Cortex of kidney (tissue), 1 donor: ENCODE measurements at places on chromosomes 5 and 9.

- DNase-seq: no peak
Observed at GRCh38 chr9:38018958-38019602, 49.9 kb downstream of the SHB start.

- DNase-seq: no peak
Observed at GRCh38 chr9:86721843-86722705, 225.2 kb downstream of the GAS1 start.

GRCh38 chr5:42583322-42583721 lies 160.1 kb downstream of the GHR start:
- no peak for DNase-seq

- no peak for DNase-seq
Observed at GRCh38 chr9:11338130-11338529, 725.3 kb upstream of the PTPRD start.

GRCh38 chr9:91972076-91972626 lies 22.1 kb upstream of the ROR2 start:
- no peak for DNase-seq

DNA sequence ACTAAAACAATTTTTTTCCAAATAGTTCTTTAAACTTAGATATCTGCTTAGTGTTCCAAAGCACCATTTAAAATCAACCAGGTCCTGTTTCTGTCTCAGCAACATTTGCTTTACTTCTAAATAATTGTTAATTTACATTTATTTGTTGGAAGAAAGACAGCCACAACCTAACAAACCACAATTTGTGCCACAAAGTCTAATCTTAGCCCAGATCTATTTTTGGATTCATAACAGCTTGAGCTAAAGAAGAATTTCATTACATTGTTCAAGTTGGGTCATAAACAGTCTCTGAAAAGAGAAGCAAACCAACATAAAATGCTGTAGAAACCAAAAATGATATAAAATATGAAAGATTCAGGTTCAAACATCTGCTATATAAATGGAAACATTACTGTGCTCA lies 24.4 kb downstream of the MLLT3 start:
- no peak for DNase-seq

DNA sequence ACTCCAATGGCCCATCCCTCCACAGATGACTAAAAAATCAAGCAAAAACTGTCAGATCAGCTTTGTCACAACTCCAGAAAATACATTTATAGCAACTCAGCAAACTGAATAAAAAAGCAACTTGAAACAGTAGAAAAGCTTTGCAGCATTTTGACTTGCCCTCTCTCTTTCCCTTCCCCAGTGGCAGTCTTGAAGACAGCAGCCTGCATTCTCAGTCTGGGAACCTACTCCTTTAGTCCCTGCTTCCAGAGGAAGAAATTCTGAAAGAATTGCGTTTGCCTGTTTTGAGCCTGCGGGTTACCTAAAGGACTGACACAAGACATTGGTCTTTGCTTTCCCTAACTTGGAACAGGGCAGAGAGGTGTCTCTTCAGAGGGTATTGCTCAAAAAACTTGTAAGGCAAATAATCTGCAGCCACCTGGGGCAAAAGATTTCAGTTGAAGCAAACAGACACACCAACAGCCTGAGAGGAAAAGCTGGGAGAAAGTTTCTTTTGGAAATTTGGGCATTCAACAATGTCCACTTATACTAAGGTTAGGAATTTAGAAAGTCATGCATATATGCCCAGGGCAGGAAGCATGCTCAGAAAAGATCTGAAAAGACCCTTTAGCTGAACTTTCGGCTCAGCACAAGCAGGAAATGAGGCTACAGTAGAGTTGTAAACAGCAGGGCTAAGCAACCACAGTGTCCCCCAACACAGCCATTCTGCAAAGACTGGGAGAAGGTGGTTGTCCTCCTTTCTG lies 15.2 kb upstream of the SLC35D2 start:
- no peak for DNase-seq

GRCh38 chr9:81989700-81990099 lies 1.1 kb downstream of the SPATA31D1 start:
- no peak for DNase-seq

DNA sequence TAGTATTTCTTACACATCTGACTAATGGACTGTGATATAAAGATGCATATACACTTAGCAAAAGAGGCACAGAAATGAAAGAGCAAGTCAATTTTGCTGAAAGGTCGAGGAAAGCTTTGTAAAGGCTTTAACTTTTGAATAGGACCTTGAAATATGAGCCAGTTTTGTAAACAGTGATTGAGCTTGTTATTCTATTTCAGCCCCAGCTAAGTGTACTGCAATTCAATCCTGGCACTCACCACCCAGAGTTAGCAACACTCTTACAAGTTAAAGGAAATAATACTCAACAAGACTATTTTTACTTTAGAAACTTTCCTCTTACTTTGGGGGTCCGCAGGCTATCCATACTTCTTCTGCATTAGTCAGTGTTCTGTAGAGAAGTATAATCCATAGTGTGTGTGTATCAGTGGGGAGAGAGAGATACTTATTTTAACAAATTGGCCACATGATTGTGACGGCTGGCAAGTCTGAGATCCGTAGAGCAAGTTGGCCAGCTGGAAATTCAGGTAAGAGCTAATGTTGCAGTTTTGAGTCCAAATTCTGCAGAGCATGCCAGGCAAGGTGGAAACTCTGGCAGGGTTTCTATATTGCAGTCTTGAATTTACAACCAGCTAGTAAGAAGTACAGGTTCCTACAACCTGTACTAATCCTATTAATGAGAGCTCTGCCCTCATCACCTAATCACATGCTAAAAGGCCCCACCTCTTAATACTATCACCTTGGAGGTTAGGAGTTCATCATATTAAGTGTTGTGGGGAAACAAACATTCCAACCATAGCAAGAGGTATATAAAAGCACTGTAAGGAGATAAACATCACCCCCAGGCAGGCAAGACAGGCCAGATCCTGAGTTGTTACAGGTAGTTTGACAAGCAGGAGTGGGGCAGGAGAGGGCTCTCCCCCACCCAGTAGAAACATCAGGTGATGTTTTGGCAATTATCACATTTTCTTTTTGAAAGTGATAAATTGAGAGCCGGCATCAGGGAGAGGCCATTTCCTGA lies 33.6 kb downstream of the IL7R start:
- no peak for DNase-seq

- no peak for DNase-seq
Observed at GRCh38 chr9:92455217-92455616, 27.1 kb downstream of the ASPN start.

DNA sequence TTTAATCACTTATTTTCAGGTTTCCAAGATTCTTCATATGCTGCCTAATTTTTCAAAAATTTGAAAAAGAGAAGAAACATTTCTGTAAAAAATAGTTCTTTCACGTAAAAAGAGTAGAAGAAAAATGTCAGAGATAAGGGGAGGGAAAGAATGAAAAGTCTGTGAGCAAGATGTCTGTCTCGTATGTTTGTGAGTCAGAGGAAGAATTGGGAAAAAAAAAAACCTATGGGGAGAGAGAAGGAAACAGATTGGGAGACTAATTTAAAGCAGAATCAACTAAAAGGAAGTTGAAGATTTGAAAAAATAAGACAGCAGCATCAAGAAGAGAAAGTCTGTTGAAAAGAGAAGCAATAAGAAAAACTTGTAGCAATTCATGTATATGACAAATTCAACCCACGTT lies 456.3 kb downstream of the HINT1 start:
- DNase-seq: no peak

- no peak for DNase-seq
Observed at GRCh38 chr5:92147798-92148197, 764.7 kb upstream of the ARRDC3 start.

DNA sequence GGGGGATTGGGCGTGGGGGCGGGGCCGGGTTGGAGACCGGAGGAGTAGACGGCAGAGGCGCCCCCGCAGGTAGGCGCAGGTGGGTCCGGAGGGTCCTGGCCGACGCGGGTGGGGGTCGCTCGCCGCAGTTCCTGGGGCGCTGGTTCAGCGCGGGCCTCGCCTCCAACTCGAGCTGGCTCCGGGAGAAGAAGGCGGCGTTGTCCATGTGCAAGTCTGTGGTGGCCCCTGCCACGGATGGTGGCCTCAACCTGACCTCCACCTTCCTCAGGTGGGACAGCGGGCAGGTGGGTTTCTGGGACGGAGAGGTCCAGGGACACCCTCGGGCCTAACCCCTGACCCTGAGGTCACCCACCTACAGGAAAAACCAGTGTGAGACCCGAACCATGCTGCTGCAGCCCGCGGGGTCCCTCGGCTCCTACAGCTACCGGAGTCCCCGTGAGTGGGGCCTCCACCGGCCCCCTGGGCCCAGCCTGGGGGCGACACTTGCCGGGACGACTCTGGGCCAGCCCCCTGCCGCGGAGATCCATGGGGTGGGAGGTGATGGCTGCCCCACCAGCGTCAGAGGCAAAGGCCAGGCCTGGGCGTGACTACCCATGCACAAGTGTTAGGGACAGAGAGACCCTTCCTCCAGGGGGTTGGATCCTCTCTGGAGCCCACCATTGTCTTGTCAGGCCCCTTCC lies 1.7 kb downstream of the PTGDS start:
- no peak for DNase-seq

GRCh38 chr9:135965124-135965756 lies 4.1 kb upstream of the UBAC1 start:
- DNase-seq: no peak

GRCh38 chr5:144247131-144247530 lies 76.5 kb downstream of the KCTD16 start:
- DNase-seq: no peak

GRCh38 chr9:110251212-110251611 lies 5.1 kb downstream of the TXN start:
- no peak for DNase-seq

DNA sequence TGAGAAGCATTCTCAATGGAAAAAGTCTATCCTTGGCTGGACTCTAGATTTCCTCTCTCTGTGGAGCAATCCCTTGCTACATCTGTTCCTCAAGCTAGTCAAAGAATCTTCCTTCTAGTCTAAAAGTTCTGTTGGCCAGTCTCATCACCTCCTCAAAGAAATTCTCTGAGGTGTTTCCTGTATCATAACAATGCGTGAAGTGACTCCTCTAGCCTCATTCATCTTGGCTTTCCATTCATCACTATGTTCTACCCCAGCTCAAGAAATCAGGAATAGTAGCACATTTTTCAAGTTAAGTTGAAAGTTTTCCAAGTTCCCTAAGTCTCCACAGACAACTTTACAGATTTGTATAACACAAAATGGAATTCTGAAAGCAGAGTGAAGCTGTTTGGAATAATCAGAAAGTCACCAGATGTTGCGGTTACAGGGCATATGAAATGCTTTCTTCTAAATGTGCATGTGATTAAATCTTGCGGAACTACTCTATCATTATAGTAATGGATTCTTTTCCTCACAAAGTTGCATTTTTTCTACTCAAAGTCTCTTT lies 176.6 kb upstream of the FREM1 start:
- no peak for DNase-seq

DNA sequence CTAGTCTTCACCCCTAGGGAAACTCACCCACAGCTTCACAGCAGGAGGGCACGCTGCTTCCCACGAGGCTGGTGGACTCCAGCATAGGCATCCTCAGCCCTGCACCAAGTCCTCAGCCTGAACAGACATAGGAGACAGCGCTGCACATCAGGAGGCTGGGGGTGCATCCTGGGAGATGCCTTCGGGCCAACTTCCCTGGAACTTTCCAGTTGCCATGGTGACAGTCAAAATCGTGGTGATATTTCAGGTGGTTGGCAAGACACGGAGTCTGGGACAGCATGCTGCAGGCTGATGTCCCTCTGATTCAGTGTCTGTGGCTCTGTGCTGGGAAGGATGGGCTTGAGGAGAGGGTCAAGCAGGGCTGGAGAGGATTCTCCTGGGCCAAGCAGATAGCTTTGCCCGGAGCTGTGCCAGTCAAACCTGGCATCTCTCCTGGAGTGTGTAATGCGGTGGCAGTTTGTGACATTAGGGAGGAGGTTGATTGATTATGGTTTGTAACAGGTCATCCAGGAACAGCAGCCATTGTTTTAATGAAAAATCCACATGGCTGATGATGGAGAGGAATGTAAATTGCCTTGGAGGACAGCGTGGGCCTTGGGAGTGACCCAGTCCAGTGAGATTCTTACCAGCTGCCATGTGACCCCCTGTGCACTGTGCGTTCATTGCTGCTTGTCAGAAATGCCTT lies 35.6 kb upstream of the SEMA4D start:
- DNase-seq: no peak

DNA sequence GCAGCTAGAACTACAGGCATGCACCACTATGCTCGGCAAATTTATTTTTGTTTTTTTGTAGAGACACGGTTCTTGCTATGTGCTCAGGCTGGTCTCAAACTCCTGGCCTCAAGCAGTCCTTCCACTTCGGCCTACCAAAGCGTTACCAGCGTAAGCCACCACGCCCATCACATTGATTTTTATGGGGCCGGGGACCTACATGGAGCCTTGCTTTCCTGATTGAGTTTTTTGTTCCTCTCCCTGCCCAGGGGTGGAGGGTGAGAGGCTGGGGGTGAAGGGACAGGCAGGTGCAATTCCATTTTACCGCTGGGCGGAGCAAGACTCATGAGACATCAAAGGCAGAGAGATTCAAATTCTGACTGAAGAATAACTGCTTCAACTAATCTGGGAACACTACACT lies 1.9 kb downstream of the ALDH1B1 start:
- no peak for DNase-seq

GRCh38 chr5:103041071-103041676 lies 78.8 kb downstream of the GIN1 start:
- DNase-seq: no peak

DNA sequence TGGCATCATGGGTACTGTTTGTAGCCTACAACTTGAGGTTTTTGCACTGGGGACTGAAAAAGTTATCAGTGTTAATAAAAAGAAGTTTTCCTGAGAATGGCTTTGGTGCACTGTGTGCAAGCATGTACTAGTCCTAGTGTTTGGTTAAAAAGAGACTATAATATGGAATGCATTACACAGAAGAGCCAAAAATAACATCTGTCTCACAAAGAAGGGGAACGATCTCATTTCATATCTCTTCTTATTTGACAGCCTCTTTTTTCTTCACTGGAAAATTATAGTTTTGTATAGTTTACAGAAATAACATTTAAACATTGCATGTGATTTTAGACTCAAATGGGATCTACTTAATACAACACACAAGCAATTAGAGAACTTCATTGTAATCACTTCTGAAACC lies 127.0 kb upstream of the GDNF start:
- DNase-seq: no peak

GRCh38 chr9:110767559-110768063 lies 99.0 kb downstream of the MUSK start:
- no peak for DNase-seq

- no peak for DNase-seq
Observed at GRCh38 chr5:141084487-141084989, 9.9 kb upstream of the PCDHB2 start.

DNA sequence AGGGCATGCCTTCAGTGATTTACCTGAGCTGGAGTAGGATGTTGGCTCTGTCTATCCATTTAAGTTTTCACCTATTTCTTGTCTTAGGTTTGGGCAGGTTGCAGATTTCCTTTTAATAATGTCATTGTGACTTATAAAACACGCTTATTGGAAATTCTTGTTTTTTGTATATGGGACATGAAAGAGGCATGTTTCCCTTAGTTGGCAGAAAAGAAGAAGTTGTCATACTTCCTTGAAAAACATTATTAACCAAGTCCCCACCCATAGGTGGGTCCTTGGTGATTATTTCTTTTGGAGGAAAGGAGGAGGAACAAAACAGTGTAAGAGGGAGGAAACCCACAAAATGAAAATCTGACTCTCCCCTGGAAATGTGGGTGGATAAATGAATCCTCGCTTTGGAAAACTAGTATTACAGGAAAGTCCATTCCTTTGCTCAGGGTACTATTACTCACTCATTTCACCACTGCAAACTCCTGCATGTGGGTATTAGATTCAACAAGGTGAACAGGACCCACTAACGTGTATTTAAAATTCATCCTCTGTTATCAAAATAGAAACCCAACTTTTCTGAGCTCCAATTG lies 9.3 kb downstream of the CER1 start:
- DNase-seq: no peak

- DNase-seq: no peak
Observed at GRCh38 chr9:71602652-71603051, 165.7 kb downstream of the CEMIP2 start.
